ENCODE measurements at places on chromosomes 7 and 10.

GRCh38 chr10:20785174-20785573, 111.9 kb downstream of the NEBL start:
- DNase-seq: no peak

GRCh38 chr7:155738652-155739537, 73.4 kb downstream of the SHH start:
- peak; percentile 73 for DNase-seq

GRCh38 chr7:156703773-156704482, 63.4 kb downstream of the RNF32 start:
- DNase-seq: no peak

GRCh38 chr10:7551289-7551688, 115.5 kb downstream of the ITIH5 start:
- no peak for DNase-seq

- DNase-seq: no peak
These were observed 190.0 kb downstream of the PLXNA4 start for GRCh38 chr7:132386201-132386681.

GRCh38 chr10:117502421-117503243, 39.9 kb upstream of the EMX2 start:
- DNase-seq: no peak

DNA sequence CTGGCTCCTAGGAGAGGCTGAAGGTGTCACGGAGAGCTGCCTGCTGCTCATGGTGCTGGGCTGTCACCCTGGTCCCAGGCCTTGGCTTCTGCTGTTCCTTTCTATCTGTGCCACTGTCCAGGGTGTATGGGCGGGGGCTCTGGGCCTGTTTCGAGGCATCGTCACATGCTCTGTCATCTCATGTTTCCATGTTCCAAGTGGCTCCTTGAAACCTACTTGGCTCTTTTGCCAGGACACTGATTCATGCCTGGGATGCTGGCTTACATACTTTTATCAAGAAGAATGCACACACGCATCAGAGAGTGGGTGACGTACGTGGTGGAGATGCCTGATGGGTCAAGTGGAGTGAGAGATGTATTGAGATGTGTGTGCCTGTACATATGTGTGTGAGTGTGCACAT, 50.9 kb downstream of the ADCY1 start:
- no peak for DNase-seq

DNA sequence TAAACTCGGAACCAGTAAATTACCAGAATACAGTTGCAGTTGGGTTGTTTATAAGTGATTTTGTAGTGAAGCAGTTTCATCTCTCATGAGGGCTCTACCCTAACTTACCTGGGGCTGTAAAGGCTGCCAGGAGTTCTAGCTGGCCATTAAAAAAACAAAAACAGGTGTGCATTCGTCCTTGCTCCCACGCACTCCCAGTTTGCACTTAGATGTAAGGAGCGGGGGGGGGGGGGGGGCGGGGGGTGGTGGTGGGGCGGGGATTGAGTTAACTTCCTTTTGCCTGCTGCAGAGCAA, 2.3 kb upstream of the PFKFB3 start:
- no peak for DNase-seq

DNA sequence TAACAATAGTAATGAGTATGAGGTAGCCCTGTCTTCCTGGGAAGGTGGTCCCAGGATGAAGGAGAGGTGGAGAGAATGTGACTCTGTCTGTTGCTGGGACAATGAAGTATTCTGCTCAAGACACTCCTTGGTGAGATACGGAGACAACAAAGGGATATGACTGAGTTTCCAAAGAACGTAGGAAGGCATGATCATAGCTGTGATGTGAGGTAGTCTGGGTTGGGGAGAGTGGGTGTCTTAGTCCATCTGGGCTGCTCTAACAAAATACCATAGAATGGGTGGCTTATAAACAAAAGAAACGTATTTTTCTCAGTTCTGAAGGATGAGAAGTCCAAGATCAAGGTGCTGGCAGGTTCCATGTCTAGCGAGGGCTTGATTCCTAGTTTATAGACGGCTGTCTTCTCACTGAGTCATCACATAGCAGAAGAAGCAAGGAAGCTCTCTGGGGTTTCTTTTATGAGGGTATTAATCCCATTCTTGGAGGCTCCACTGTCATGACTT, 84.9 kb upstream of the RHOBTB1 start:
- DNase-seq: no peak

- no peak for DNase-seq
These were observed 115.5 kb downstream of the LSMEM1 start for GRCh38 chr7:112596260-112596659.

GRCh38 chr10:88920986-88921593, 31.5 kb downstream of the ACTA2 start:
- no peak for DNase-seq

DNA sequence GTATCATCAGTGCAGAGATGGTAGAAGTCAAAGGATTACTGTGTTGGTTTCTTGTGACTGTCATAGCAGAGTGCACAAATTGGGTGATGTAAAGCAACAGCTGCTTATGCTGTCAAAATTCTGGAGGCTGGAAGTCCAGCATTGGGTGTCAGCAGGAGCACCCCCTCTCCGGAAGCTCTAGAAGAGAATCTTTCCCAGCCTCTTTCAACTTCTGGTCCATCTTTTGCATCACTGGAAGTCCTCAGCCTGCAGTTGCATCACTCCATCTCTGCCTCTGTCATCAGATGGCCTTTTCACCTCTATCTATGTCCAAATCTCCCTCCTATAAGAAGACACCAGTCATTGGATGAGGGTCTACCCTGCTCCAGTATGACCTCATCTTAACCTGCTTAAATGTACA, 35.8 kb upstream of the GALNTL5 start:
- DNase-seq: no peak

GRCh38 chr10:50550291-50550839, 73.4 kb downstream of the SGMS1 start:
- DNase-seq: peak; percentile 40

DNA sequence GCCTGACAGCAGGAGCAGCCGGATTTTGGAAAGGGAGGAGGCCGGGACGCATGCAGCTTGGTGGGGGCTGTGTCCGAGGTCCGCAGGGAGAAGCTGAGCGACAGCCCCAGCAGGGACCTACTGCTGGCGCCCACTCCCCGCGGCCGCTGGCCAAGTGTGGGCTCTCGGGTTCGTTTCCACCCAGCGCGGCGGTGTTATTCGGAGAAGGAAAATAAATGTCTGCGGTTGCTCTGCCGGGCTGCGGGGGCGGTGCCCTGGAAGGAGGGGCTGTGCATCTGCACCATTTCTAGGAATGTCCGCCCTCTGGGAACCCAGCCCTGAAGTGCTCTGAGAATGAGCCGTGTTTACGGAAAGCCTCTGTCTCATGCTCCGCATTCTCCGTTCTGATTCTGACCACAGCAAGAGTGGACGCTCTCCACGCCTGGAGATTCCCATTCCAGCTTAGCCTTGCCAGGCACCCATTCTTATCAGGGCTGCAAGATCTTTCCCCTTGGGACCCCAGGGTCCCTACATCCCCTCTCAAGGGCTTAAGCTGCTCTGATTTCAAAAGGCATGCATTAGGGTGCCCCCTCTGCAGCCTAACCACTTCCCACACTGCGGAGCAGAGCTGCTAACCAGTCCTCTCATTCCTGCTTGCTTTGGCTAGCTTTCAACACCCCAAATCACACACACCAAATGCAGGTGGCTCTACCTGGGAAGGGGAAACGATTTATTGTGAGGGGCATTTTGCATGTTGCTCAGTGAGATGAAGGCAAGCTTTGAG, 256.6 kb upstream of the GLI3 start:
- peak; percentile 26 for DNase-seq

GRCh38 chr7:143487061-143487460, 9.4 kb downstream of the TAS2R41 start:
- no peak for DNase-seq

DNA sequence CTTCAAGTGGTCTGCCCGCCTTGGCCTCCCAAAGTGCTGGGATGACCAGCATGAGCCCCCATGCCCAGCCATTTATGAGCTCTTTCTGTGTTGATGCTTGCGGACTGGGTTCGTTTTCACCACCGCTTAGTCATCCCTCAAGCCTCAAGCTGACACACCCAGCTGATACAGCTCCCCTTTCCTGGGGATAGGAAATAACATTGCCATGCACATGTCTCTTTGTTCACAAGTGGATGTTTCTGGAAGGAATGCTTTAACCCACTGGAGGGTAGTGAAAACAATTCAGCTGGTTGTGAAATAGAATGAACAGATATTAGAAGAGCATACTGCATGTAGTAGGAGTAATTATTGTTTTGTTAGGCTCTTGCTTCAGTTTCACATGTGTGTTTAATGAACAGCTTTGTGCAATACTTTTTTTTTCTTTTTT, 8.5 kb upstream of the METTL27 start:
- DNase-seq: no peak

GRCh38 chr7:158976468-158976848, 120.1 kb downstream of the DYNC2I1 start:
- peak; percentile 11 for DNase-seq

GRCh38 chr7:88165697-88166096, 54.1 kb downstream of the SRI start:
- DNase-seq: peak; percentile 2

GRCh38 chr7:32072397-32072796, 2.2 kb upstream of the PDE1C start:
- no peak for DNase-seq

DNA sequence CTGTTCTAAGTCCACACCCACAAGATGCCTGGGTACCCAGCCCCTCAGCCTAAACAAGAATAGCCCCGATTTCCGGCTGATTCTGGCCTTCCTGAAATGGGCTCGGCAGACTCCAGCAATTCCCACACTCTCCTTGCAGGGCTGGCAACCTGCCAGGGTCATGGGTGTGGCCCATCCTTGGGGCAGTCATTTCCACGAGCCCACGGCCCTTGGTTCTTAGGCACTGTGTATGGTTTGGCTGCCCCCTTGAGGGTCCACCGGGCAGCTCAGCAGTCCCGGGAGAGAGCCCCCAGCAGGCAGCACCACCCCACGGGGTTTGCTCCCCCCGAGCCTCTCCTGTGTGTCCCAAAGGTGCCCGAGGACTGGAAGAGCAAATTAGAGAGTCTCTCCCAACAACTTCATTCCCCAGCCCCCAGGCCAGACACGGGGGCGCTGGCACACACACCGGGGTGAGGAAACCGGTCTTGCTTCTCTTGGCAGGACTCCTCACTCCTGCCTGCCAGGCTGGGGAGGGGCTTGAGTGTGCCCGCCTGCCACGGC, 142.2 kb downstream of the EMX2 start:
- no peak for DNase-seq

- DNase-seq: no peak
These were observed 39.8 kb downstream of the RCC1L start for GRCh38 chr7:75033826-75034225.

GRCh38 chr10:132689721-132690360, 96.1 kb downstream of the NKX6-2 start:
- DNase-seq: no peak

DNA sequence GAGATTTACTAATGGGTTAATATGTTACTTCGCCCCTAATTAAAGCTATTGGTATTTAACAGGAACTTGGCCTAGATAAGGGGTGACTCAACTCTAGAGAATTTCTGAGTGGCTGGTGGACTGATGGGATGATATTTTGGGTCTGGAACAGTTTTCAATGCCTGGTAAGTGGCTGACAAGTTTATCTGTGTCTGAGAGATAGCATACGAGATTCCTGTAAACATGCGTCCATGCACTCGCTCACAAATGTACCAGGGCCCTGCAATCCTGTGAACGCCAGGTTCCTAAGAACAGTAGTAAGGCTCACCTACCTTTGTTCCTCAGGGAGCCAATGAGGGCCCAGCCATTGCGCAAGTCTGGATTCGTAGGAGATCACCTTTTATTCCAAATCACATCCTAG, 683.8 kb upstream of the ANKRD30A start:
- DNase-seq: no peak

DNA sequence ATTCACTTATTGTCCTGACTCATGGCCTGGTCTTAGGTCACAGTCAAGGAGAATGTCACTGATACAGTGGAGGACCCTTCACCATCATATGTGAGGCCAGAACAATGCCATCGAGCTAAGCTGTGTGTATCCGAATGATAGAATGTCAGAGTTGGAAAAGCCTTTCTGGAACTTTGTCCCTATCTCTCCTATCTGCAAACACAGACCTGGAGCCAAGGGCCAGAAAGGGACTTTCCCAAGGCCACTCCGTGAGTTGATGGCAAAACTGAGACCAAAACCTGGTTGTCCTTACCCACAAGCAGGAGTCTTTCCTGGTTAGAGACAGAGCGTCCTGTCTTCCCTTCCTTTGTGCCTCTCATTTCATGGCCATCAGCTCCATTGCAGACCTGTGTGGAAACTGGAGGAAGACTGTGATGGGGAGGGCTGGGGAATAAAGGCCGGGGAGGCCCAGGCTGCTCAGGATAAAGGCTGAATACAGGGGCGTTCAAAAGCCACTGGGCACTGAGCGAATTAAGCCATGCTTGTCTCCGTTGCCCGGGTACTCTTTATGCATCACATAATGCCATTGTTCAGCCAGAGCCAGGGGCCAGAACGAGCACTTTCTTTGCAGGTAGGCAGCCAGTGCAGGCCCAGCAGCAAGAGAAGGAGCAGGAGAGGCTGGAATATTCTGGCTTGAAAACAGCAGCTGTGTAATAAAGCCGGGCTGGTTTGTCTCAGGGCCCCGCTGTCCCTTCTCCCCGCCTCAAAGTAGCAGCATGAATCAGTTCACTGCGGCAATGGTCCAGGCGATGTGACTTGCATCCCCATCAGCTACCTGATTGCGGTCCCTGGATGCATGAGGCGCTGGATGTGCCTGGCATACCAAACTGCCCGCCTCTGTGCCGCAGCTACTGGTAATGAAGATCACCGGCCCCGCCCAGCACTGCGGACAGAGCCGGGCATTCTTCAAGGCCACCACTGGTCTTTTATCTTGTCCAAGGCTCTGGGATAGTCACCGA, 143.0 kb downstream of the RPS24 start:
- no peak for DNase-seq

- no peak for DNase-seq
These were observed 96.8 kb upstream of the PHYHIPL start for GRCh38 chr10:59079386-59080226.

DNA sequence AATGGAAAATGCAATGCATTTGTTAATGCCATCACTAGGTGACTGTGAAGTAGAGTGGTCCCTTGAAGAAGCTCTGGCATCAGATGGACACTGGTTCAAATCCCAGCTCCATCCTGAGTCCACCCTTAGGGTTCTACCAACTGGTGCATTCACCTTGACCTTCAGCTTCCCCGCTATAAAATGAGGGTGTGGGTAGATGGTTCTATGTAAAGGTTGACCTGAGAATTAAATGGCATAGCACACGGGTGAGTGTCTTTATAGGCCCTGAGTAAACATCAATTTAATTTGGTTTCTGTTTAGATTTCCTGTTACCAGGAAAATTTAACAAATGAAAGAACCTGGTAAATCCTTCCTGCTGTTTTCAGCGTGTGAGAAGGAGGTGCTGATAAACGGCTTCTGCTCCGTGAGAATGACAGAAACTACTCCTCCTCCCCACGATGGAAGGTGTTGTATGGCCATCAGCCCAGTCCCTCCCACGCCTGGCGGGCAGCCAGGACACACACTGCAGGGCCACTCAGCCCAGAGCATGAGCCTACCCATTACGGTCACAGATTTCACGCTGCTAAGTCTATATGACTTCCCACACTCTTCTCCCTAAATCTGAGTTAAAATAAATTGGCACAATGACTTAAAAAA, 210.1 kb downstream of the TNS3 start:
- DNase-seq: no peak

- DNase-seq: no peak
These were observed 635.5 kb downstream of the XPNPEP1 start for GRCh38 chr10:109287858-109288257.

GRCh38 chr7:131607291-131608115, 51.1 kb upstream of the PODXL start:
- no peak for DNase-seq

- no peak for DNase-seq
These were observed 19.2 kb downstream of the PSAP start for GRCh38 chr10:71831646-71832552.
